Ovary (tissue), 10 donors: ENCODE measurements at places on chromosomes 7 and 10. TPM values are rescaled to one million over a fixed set of nuclear protein-coding genes. Genes with fewer than 3 reads are reported as not detected.

Gene ANKRD2
- 0.46 TPM for total RNA-seq

Gene ANKRD61
- not detected for total RNA-seq

GRCh38 chr10:1187151-1187854, 131.1 kb downstream of the WDR37 start:
- no peak for DNase-seq

DNA sequence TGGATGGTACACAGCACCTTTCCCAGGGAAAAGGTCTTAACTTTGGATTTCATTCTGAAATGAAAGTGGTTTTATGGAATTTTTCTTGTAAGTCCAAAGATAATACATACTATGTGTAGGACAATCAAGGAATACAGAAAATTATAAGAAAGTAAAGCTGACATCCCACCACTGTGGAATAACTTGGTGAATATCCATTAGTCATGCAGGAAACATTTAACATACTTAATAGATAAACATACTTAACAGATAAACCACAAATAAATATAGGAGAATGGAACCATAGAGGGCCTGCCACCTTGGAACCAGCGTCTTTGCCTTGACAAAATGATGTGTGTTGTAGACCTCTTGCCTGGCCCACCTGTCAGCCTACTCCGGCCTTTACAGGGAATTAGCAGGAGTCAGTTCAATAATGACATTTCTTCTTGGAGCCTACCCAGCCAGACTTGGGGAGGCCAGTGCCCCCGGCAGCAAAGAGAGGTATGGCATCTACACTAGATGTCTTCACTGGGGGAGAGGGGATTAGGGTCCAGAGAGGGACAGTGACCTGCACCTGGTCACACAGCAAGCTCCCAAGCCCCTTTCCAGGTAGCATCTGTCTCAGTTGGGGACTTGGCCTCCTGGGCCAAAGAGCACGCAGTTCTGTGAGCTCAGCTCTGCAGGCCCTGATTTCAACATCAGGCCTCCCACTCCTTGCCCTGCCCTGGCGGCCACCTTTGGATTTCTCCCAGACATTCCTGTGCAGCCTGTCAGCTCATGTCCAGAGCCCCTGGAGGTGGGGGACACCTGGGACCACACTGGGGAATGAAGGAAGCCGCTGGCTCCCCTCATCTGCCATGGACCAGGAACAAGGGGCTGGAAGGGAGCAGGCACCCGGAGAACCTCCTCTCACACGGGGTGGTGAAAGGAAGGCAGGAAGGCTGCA, 112.6 kb upstream of the PPIF start:
- no peak for DNase-seq

- DNase-seq, result peak; percentile 73
Observed at GRCh38 chr10:103554488-103555324, 61.2 kb downstream of the NEURL1 start.

DNA sequence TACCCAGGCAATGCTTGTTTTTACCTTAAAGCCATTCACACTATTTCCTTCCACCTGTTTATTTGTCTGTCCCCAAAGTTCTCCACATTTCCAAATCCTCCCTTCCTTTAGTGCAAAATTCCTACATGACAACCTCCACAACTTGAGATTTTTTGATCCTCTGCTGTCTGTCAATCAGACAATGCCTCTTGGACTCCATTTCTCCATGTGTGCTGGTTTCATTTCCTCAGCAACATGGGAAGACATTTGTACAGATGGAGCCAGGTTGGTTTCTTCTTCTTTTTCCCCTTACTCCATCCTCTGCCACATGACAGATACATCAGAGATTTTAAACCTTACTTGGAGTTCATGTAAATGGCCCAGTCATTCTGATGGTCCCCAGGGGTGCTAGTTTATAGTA, 19.1 kb upstream of the GIMAP2 start:
- no peak for DNase-seq

GRCh38 chr7:121138262-121138933, 149.9 kb downstream of the CPED1 start:
- DNase-seq, result no peak

- DNase-seq, result no peak
Observed at GRCh38 chr7:30657131-30657530, 25.1 kb downstream of the CRHR2 start.

GRCh38 chr7:330511-331230, 40.7 kb downstream of the FOXL3 start:
- no peak for DNase-seq

DNA sequence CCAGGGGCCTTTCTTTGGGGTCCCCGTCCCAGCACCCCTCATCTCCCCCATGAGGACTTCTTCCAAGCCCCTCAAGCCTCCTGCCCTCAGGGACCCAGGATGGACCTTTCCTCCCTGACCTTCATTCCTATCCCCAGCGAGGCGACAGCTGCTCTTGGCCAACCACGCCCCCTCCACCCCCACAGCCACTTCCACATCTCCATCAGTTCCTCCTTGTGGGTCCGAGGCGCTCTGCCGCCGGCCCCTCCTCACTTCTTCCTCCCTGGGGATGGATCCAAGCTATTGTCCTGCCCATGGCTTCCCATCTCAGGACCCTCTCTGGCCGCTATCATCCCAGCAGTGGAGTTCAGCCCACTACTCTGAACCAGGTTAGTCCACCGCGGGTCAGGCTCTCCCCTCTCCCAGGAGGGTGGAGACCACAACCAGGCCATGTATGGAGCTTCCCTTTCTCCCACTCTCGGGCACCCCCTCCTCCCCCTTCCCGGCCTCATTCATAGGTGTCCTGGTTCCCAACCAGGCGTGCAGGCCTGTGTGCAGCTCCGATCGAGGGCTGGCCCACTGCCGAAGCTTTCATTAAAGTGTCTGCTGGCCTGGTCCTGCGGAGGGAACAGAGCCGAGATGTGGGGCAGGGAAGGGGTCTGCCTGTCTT, 1.7 kb upstream of the SH2B2 start:
- DNase-seq, result peak; percentile 36
